Calu3 (cell line): ENCODE measurements at places on chromosomes 1 and 21.

GRCh38 chr1:15598436-15598835 is 13.6 kb upstream of the AGMAT start:
- DNase-seq = no peak

DNA sequence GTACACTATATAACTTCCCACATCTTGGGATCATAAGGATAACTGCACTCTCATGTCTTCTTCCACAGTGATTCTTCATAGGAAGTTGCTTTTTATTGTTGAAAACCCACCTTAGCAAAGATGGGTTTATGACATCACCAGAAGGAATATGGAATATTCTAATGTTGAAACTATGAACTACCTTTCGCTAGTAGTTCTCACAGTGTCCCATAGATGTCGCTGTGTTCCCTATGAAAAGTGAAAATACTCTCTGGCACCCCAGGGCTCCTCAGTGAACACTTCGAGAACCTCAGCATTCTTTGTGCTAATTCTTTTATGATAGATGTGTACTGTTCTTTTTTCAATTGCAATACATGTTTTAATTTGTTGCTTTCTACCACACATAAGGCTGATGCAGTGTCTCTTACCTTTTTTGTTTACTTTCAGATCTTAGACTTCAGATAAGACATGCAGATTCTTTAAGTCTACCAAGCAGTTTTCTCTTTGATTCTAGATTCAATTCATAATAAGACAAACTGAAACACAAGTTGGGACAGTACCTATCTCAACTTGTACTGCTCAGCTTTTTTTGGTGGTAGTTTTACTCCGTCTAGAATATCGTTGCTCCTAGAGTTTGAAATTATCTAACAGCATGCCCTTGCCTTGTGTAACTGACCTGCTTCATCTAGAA is 90.8 kb downstream of the GTF2B start:
- peak; percentile 44 for DNase-seq

DNA sequence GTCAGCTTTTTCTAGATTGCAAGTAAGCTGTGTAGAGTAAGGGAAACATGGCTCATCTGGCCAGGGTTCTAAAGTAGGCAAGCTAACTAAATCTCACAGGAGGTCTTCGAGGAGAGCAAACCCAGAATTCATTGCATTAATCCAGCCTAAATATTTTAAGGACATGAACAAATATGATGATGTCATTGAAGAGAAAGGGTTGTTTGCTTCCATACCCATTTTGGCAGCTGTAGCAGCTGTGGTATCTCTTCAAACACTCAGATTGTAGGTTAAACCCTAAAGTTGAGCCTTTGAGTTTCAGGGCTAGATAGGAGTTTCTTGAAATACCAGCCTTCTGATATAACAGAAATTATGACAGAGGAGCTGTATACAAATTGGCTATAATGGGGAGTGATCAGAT is 200.5 kb upstream of the C1orf105 start:
- no peak for DNase-seq

- no peak for DNase-seq
Measured at GRCh38 chr1:24980836-24981630, 51.0 kb upstream of the RUNX3 start.

DNA sequence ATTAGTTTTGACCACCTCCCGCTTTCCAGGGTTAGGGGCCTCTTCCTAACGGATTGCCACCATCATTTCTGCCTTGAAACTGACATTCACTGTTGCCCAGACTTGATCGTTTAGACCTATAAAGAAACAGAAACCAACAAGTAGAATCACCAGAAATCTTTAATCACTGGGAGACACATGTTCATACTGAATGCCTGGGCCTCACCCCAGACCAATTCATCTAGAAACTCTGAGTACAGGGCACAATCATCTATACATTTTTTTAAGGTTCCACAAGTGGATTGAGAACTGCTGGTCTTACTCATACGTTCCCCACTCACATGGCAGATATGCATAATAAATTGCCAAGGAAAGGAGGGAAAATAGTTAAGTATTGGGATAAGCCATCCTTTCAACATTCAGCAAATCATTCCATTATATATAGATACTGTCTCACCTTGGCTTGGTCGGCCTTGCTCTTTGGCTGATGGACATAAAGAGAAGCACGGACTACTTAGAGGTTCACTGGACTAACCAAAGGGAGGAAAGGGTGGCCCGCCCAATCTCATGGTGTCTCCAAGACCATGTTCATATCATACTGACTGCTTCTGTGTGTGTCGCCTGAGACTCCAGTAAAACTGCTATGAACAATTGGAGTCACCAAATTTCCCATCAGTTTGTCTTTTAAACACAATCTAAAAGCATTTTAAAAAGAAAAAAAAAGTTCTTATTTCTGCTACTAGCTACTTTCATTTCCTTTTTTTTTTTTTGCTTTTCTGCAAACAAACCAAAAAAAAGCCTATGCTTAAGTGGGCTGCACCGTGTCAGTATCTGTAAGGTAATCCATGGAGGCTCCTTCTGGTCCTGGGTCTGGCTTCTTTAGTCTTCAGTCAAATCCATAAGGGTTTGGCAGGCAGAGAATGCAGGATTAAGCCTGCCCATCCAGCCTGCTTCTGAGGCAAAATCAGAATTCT is 9.4 kb upstream of the TARBP1 start:
- no peak for DNase-seq

DNA sequence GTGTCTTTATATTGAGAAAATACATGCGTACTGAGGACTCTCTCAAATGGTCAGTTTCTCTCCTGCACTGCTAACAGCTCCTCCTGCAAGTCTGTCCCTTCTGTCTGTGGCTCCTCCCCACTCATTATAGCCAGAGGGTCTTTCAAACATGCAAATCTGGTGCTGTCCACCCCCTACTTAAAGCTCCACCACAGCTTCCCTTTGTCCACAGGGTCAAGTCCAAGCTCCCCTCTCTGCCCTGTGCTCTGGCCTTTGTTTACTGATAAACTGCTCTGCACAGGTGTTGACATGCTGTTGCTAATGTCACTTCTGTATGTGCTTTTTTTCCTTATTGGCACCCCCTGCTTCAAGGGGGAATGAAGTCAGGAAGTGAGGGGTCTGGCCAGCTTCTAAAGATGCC is 47.7 kb upstream of the GPR37L1 start:
- DNase-seq = no peak

DNA sequence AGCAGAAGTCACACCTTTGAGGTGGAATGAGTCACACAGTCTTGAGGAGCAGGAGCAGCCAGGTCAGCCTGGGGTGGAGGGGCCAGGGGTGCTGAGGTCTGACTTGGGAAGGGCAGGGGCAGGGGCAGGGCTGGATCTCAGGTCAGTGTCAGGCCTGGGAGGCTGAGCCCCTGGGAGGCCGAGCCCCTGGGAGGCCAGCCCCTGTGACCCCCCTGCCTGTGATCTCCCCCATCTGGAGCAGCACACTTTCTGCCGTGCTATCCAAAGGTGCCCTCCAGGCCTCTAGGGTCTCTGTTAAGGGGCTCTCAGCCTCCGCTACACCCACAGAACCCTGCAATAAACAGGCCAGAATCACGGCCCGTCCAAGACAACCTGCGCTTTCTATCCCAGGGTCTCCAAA is 36.9 kb upstream of the AJAP1 start:
- no peak for DNase-seq
